ENCODE measurements at places on chromosomes 11 and 22.
A peak's percentile ranks its signal among the peaks of the same experiment; 100 is the strongest.

- no peak for DNase-seq
These were observed 568 bp upstream of the BIK start for GRCh38 chr22:43109921-43110443.

DNA sequence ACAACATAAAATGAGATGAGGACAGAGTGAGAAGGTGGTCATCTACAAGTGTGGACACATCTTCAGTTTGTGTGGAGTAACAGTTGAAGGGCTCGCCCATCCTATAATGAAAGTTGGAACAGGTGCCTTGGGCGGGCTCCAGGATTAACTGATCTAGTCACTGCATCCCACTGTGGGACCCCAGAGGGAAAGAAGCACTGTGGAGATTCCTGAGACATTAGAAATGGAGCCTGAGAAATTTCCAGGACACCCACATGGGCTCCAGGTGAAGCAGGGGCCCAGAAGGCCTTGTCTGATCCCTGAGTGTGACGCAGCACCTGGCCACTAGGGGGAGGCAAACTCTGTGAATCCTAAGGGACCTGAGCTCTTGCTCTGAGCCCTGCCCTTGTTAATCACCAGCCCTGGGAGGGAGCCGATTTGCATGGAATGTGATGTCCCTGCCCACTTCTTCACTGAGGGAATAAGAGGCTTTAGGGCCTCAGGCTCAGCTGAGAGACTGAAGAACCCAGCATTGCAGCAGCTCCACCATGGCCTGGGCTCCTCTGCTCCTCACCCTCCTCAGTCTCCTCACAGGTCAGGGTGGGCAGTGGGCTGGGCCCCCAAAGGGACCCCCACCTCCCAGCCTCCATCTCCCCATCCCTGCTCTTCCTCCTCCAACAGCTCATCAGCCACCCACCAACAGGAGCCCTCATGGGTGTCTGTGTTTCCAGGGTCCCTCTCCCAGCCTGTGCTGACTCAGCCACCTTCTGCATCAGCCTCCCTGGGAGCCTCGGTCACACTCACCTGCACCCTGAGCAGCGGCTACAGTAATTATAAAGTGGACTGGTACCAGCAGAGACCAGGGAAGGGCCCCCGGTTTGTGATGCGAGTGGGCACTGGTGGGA is 98.4 kb downstream of the VPREB1 start:
- DNase-seq = peak; percentile 58

DNA sequence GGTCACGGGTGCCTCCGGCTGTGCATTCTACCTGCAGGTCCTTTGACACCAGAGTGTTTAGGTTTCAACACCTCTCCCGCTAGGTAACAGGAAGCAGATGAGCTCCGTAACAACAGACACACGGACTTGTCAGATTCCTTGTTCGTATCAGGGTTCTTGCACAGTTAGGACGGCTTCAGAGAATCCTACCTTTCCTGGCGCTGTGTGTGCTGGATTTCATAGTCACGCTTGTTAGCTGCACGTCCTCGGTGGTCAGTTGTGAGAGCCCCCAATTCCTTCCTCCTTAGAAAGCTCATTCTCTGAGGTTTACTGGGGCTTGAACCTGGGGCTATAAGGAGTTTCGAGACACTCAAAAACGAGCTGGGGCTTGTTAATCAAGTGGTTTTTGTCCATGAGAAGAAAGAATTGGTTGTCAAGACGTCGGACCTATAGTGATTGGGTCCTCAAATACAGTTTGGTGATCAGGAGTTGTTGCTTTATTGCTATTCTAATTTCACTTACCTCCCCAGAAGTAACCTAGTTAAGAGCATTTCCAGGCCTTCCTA is 664 bp downstream of the DDB2 start:
- peak; percentile 8 for DNase-seq

DNA sequence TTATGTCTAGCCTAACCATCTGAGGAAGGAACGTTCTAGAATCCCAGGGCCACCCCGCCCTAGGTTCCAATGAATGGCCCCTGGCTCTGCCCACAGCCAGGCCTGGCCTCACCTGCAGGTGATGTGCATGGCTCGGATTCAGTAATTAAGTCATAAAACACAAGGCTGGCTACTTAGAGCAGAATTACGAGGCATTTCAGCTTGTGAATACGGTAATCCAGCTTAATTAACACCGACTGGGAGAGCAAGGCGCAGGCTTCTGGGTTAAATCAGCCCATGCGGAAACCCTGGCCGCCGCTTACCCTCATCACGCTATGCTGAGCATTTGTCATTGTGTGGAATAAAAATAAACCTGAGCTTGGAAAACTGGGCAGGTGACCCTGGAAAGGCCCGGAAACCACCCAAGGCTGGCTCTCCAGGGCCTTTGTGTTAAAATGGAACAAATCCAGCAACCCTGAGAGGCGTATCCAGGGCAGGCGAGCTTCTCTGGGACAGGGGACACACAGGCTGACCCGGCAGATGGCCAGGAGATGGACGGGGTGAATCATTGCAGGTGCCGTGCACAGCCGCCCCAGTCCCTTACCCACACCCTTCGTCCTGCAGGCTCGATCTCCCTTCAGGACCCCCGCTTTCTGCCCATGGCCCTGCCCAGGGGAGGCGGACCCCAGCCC is 220.2 kb downstream of the CTTN start:
- DNase-seq = no peak

Data from stimulated activated CD8-positive, alpha-beta memory T cell treated with anti-CD3 and anti-CD28 coated beads, Interleukin-7, amount 100 ng/mL, for 1 hour (primary cell).